ENCODE measurements at places on chromosomes 4 and X. TPM values are rescaled to one million over a fixed set of nuclear protein-coding genes. Genes with fewer than 3 reads are reported as not detected.

The GASK1B gene
- 217 TPM for total RNA-seq

The TLR7 gene
- total RNA-seq = not detected

The TRIM60 gene
- not detected for total RNA-seq

The OTUD4 gene
- 19.1 TPM for total RNA-seq

The VEGFC gene
- 39.3 TPM for total RNA-seq

The IL15 gene
- total RNA-seq = 7.8 TPM

The TBC1D9 gene
- 26.5 TPM for total RNA-seq

The ATP11C gene
- 33.3 TPM for total RNA-seq

The TCP11X2 gene
- not detected for total RNA-seq

The PDCL2 gene
- not detected for total RNA-seq

The TMSB15C gene
- total RNA-seq = 4.2 TPM

The NAT8L gene
- total RNA-seq = 4.8 TPM

The TBX22 gene
- total RNA-seq = not detected

The CENPE gene
- 18.4 TPM for total RNA-seq

The DAPP1 gene
- not detected for total RNA-seq

The PHKA1 gene
- 7.5 TPM for total RNA-seq

The GPM6B gene
- total RNA-seq = not detected

The FGD1 gene
- total RNA-seq = 11.2 TPM

The PAK3 gene
- not detected for total RNA-seq

The RHOXF1 gene
- not detected for total RNA-seq

The SHROOM2 gene
- 2.8 TPM for total RNA-seq

The ETDC gene
- not detected for total RNA-seq

The HTRA3 gene
- not detected for total RNA-seq

The NPY1R gene
- 1.4 TPM for total RNA-seq

The KLHL2 gene
- total RNA-seq = 21.1 TPM

The SPATA4 gene
- total RNA-seq = 0.19 TPM

Data from A172 (cell line).